ENCODE measurements at places on chromosomes 7 and 10.
A peak's percentile ranks its signal among the peaks of the same experiment; 100 is the strongest.

GRCh38 chr10:60429084-60429849 lies 39.6 kb upstream of the ANK3 start:
- ATAC-seq = no peak

GRCh38 chr7:139808427-139808826 lies 20.6 kb upstream of the TBXAS1 start:
- no peak for ATAC-seq

- ATAC-seq = no peak
Observed at GRCh38 chr10:14349081-14349480, 18.4 kb upstream of the FRMD4A start.

- no peak for ATAC-seq
Observed at GRCh38 chr7:116367171-116367813, 132.2 kb upstream of the CAV2 start.

DNA sequence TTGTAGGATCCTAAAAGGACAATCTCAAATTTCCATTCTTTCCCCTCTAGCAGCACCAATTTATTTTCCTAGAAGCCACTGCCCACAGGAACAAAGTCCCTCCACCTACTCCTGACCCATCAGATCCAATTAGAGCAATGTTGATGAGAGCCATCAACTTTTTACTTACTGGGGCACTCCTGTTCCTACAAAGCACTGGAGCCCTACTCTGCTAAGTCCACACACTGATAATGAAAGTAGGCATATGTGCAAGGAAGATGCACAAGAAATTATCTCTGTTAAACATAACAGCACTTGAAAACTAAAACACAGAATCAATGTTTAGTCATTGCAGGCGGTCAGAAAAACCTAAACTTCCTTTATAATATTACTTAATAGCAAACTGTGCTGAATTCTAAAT lies 3.6 kb downstream of the HERPUD2 start:
- ATAC-seq = no peak

DNA sequence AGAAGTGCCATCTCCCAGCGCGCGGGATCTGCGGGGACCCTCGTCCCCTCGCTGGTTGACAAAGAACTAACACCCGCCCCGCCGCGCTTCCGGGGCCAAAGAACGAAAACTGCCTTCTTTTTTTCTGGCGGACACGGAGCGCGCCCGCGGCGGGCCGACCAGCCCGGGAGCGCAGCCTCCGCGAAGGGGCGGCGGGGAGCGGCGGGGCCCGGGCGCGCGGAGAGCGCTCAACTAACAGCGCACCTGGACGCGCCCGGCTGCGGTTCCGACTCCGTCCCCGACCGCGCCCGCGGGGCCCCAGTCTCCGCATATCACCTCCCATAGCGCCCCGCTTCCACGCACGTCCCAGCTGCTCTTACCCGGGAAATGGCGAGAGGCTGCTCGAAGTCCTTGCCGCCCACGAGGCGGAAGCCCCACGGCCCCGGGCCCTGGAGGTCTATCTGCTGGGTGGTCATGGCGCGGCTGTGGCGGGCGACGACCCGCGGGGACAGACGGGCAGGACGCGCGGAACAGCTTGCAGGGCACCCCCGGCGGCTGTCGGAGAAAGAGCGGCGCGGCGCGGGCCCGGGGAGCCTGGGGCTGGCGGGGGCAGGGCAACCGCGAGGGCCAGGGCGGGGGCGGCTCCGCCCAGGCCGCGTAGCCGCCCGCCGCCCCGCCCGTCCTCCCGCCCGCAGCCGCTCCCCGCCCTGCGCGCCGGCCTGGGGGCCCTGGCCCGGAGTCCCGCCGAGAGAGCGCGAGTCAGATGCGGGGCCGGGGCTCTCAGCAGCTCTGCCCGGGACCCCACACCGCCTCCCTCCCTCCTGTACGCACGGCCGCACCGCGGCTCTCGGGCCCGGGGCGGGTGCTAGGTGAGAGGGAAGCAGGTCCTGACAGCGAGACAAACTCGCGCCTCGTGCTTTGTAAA lies at the start of gene PDLIM1:
Gene PDLIM1, minus strand, starts transcription at position 543 of the 904 bp plus-strand sequence. Its CDS starts 88 bp downstream, at position 455.
- ATAC-seq = peak; percentile 91

DNA sequence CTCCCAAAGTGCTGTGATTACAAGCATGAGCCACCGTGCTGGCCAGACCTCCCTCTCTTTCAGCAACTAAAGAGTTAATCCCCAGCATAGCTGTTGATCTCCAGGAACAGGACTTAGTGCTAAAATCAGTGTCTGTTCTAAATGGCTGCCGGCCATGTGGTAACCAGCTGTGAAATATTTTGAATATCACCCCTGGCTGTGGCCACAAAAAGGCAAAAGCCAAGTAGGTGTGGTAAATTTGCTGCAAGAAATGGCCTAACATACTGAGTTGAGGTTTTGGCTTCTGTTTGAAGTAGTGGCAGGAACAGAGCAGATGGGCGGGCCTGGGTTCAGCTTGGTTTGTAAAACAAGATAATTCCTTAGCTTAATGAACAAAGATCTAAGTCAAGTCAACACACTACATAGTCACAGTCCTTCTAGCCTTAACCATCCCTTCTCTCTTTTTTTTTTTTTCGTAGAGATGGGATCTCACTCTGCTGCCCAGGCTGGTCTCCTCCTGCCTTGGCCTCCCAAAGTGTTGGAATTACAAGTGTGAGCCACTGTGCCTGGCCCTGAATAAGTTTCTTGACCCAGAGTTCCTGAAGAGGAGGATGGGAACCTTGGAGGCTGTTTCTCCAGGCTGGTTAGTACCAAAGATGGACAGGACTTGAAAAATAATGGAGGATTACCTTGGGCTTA lies 22.7 kb upstream of the AGFG2 start:
- peak; percentile 85 for ATAC-seq

DNA sequence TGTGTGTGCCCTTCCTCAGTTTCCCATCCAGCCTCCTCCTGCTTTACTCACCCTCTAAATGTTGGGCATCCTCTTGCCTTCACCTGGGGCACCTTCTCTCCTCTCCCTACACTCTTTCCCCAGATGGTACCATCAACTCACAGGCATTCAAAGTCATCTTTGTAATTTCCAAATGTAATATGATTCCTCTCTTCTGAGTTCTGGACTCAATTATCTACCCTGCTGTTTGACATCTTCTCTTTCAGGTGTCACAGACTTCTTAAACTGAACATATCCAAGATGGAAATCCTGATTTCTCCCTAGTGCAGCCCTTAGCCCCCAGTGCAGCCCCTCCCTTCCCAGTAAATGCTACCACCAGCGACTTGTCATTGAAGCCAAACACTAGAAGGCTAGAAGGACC lies 422.8 kb downstream of the KCNMA1 start:
- ATAC-seq = no peak
